CD4-positive, alpha-beta T cell treated with Interleukin-12 subunit alpha and Interleukin-12 subunit beta, for 1 hour (primary cell): ENCODE measurements at places on chromosomes 13 and 19.

DNA sequence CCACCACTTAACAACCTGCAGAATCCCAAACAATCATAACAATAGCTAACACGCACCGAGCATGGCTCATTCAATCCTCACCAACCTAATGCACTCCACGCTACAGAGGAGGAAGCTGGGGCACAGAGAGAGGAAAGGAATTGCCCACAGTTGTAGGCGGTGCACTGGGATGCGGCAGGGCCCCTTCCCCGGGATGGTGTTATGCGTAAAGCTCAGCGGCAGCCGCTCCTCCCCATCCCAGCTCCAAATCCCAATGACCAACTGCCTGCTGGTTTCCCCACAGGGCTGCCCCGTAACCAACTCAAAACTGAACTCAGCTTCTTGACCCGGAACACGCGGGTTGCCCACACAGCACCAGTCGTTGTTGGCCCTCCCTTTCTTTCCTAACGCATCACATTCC, 42.2 kb downstream of the SERP2 start:
- no peak for DNase-seq

DNA sequence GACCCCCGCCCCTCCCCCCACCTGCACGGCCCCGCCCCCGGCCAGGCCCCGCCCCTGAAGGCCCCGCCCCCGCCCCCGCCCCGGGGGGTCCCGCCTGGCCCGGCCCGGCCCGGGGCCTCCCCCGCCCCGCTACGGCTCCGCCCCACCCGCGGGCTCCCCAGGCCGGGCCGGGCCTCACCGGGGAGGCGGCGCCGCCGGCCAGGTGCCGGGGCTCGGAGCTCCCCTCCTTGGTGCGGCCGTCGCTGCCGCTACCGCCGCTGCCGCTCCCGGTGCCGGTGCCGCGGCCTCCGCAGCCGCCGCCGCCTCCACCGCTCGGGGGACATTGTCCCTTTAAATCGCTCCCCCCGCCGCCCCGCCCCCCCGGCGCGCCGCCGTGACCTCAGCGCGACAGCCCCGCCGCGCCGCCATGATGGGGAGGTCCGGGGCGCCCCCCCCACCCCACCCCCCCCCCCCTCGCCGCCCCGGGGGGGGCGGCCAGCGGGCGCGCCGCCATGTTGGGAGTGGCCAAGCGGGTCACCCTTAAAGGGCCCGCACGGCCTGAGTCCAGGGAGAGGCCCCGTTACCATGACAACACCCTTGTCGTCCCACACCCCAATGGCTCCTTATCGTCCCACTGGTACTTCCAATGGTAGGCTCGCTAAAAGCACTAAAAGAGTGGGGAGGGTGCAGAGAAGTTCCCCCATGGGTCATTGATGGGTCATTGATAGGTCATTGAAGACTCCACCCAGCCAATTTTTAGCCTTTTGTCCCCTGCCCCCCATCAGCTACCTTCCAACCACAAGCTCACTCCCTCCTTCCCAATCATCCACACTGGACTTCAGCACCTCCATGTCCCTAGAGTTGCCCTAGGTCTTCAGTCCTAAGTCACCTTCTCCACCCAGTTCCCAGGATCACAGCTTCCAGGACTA, at the start of gene WIZ:
Gene WIZ, minus strand, starts transcription at position 337 of the 908 bp plus-strand sequence. CDS start 1,649 bp downstream, outside the sequence.
- DNase-seq, result peak; percentile 88

- no peak for DNase-seq
Observed at GRCh38 chr13:52461265-52461664, 6.0 kb downstream of the CKAP2 start.

- no peak for DNase-seq
Observed at GRCh38 chr13:43319617-43320444, 296.4 kb downstream of the DNAJC15 start.

- no peak for DNase-seq
Observed at GRCh38 chr13:79406597-79406908, 498 bp upstream of the RBM26 start.

GRCh38 chr19:50199259-50199555, 4.2 kb upstream of the MYH14 start:
- DNase-seq, result no peak

DNA sequence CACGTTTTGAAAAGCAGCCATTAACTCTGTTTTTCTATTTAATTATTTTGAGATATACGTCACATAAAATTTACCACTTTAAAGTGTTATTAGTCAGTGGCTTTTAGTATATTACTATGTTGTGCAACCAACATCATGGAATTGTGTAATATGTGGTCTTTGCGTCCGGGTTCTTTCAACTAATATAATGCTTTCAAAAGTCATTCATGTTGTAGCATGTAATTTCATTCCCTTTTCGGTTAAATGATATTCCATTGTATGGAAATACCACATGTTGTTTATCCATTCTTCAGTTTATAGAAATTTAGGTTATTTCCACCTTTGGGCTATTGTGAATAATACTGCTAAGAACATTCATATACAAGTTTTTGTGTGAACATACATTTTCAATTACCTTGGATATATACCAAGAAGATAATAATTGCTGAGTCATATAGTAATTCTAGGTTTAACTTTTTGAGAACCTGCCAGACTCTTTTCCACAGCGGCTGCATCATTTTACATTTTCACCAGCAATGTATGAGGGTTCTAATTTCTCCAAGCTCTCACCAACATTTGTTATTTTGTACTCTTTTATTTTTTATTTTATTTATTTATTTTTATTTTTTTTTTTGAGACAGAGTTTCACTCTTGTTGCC, 28.1 kb upstream of the CLDN10 start:
- DNase-seq, result no peak

GRCh38 chr19:13130886-13131490, 12.9 kb downstream of the NACC1 start:
- no peak for DNase-seq

DNA sequence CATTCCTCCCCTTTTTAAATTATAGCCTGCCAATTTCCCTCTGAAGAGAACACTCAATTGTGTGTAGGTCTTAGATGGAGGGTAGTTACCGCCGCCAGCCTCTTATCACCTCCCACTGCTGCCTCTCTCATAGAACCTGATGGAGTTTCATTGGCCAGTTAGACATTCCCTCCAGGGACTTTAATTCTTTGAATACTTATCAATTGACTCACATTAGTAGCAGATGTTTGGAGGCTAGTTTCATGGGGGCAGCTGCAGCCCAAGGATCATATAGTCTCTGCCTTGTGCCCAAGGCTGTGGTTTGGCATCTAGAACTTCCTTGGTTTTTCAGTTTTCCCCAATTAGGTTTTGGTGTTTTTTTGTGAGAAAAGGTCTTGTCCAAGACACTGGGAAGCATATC, 318.9 kb upstream of the HTR2A start:
- DNase-seq, result no peak

DNA sequence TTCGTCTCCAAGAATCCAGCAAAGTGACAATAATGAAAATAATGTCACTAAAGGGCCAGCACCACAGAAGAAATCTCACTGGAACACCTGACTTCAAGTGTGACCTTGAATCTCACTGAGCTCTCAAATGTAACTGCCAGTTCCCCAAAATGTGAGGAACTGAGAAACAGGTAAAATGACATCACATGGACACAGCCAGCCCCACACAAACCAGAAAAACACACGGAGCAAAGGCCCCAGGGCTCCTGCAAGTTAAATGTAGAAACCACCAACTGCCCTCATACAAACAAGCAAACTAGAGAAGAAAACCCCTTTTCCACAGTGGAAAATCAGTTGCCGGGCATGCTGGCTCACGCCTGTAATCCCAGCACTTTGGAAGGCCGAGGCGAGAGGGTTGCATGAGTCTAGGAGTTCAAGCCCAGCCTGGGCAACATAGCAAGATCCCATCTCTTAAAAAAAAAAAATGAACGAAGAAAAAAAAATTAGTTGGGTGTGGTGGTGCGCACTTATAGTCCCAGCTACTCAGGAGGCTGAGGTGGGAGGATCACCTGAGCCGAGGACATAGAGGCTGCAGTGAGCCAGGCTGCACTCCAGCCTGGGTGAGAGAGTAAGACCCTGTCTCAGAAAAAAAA, 8.7 kb upstream of the KANK2 start:
- no peak for DNase-seq

DNA sequence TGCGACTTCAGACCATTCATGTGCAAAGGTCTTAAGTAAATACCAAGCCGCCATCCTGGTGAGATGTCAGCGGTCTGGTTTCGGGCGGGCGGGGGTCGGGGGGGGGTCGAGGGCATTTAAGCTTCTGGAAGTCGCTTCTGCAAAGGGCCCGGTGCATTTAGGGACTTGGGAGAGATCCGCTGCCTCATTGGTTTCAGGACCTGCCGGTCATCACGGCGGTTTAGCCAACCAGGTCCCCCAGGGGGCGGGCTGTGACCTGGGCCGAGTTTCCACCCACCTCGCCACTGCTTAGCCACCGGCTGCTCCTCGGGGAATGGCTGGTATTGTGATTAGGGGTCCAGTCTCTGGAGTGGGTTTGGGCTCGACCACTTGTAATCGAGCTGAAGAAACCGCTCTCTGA, 7.8 kb downstream of the ANKLE1 start:
- DNase-seq, result peak; percentile 39

DNA sequence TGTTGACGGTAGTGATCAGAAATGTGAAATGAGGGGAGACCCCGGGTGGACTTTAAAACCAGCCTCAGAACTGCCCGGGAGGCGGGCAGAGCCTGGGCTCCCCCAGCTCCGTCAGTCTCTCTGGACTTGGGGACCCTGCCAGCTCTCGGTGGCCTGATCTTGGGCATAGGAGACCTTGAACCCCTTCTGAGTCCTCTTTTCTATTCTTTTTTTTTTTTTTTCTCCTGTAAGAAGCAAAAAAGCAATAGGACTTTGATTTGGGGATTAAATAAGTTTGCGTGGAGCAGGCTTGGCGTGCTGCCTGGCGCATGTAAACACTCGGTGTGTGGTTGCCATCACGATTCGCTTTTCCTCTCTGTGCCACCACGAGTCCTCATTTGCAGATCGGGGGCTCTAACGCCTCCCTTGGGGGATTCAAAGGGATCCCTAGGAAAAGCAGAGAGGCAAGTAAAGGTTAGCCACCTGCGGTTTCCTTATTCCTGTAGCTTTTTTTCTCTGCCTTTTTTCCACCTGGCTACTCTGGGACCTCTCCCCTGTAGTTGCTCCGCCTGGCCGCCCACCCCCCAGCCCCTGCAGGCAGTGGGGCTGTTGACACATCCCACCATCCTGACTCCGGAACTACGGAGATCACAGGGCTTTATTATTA, 1.3 kb downstream of the SAFB start:
- DNase-seq, result peak; percentile 17

DNA sequence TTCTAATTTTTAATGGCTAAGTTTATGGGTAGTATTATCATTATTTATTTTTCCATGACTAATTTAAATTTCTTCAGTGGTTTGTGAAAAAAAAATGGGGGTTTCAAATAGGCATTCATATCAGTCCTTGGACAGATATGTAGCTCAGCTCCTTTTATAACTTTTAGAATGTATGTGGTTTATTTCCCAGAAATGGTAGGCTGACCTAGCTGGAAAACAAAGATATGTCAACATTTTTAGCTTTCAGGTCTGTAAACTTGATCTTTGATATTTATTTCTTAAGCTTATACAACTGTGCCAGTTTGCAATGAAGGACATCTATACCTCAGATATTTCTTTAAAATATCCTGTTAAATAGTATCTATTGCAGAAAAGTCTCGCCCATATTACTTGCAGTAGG, 1815.5 kb downstream of the SLITRK5 start:
- no peak for DNase-seq

GRCh38 chr19:45234089-45234869, 10.9 kb downstream of the EXOC3L2 start:
- DNase-seq, result no peak

GRCh38 chr13:50107205-50107604, 92.0 kb downstream of the KCNRG start:
- DNase-seq, result no peak

GRCh38 chr19:16522559-16523377, 19.5 kb downstream of the CHERP start:
- DNase-seq, result no peak

DNA sequence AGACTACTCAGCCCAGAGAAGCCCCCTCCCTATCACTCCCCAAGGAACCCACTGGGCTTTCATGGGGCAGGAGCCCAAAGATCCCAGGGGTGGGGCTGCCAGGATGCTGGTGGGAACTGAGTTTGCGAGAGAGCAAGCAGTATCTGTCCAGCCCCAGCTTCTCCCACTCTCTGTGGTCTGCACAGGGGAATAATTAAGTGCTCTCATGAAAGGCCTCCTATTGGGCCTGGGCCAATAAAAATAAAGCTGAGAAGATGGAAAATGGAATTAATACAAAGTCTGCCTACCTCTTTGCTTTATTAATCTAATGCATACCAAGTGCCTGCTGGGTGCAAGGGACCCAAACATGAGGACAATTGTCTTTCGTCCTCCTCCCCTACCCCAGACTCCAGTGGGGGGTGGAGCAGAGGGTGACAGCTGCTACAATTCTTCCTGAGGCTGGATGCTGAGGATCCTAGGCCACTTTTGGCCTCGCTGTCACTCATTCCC, 5.4 kb downstream of the DDX39A start:
- peak; percentile 52 for DNase-seq

DNA sequence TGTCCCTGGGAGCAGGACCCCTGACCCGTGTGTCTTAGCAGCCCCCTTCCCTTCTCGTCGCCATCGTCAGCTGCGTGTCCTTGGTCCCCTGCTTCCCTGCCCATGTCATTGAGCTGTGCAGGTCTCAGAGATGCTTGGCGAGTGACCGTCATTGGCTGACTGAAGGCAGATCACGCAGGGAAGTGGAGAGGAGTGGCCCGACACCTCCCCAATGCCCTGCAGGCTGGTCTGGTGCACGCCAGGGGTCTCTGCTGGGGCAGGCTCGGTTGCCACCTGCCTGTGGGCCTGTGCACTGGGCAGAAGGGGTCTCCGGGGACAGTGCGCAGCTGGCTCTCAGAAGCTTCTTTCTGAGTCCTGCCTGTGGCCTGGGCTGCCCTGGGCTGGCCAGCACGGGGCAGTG, 6.2 kb downstream of the GNA11 start:
- no peak for DNase-seq

- DNase-seq, result no peak
Observed at GRCh38 chr19:30305346-30306060, 66.7 kb upstream of the ZNF536 start.

- DNase-seq, result no peak
Observed at GRCh38 chr13:94065741-94066140, 413.7 kb downstream of the DCT start.

DNA sequence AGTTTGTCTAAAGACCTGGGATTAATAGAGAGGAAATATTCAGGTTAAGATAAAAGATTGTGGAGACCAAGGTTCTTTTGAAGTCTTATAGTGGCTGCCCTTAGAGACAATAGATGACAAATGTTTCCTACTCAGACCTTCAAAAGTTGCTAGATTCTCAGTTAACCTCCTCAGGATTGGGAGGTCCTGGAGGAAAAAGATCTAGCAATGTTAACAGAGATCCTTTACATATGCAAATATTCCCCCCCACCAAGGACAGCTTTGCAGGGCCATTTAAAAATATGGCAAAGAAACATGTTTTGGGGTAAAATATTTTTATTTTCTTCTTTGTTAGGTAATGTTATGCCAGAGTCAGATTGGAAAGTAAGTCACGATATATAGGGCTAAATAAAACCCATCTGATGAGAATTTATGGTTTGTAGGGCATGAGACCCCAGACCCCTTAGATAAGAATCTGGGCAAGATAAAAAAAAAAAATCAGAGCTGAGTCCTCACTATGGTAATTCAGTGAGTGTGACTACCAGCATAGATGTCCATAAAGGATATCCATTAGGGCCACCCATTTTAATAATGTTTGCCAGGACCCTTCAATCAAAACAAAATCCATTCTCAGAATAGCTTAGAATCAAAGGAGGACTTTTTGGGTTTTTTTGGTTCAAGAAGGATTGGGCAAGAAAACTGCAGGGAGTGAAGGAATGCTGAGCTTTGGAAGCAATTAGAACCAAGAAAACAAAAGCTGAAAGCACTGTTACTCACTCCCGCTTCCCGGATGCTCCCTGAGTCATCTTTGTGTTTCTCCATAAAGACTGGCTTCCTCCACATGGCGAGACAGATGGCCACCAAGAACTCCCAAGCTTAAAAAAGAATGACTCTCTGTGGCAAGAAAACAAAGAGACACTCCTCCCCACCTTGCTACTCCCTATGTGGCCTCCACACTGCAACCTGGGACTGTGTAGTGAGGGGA, 28.2 kb downstream of the VSTM1 start:
- DNase-seq, result no peak
